ENCODE measurements at places on chromosomes 16 and 17.

DNA sequence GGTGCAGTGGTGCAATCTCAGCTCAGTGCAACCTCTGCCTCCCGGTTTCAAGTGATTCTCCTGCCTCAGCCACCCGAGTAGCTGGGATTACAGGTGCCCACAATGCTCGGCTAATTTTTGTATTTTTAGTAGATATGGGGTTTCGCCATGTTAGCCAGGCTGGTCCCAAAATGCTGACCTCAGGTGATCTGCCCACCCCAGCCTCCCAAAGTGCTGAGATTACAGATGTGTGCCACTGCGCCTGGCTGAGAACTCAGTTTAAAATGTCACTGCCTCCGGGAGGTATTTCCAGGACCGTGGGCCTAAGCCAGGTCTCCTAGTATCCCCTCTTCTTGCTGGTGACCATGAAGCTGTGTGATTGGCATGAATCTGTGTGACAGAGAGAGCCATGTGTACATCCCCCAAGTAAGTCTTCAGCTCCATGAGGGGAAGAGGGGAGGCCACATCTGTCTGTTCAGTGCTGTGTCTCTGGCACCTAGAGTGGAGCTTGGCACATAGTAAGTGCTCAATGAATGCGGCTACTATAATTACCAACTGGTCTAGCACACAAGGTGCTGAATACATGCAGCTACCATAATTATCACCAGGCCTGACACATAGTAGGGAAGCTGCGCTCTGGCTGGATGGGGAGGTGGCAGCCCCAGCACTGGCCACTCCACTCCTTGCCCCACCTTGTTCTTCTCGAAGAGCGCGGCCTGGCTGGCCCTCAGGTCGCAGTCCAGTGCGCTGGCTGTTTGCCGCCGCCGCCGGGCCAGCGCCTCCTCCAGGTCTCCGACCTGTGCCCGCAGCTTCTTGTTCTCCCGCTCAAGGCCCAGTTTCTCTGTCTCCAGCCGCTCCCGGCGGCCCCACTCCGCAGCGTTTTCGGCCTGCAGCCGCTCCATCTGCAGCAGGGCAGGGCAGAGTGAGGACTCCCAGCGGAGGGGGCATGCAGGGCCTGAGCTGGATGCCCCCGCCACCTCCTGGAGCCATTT is 18.7 kb downstream of the CCDC102A start:
- no peak for DNase-seq

DNA sequence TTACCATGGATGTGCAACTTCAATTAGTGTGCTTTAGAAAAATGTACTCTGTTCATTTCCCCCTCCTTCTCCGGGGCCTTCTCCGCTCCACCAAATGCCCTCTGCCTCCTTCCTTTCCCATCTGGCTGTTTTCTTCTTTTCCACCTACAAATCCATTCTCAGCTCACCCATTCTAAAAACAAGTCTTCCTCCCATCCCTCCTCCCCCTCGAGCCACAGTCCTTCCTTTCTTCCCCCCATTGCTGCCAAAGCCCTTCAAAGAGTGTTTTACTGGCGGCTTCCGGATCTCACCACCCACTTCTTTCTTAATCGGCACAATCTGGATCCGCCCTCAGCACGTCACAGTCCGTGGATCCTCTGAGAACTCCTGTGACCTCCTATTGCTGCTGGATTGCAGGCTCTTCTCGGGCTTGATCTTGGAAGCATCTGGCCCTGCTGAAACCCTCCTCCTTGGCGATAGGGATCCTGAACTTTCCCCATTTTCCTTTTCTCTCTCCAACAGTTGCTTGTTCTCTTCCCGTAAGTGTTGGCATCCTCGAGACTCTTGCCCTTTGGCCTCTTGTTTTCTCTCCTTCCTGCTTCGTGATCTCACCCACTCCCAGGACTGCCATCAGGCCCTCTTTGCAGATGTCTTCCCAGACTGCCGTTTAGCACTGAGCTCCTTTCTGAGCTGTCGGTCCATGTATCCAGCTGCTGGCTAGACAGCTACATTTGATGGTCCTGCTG is 36.0 kb upstream of the FBXO47 start:
- no peak for DNase-seq

- no peak for DNase-seq
Observed at GRCh38 chr17:16407911-16408588, 7.3 kb upstream of the TRPV2 start.

- no peak for DNase-seq
Observed at GRCh38 chr17:55661963-55662834, 60.5 kb downstream of the TMEM100 start.

DNA sequence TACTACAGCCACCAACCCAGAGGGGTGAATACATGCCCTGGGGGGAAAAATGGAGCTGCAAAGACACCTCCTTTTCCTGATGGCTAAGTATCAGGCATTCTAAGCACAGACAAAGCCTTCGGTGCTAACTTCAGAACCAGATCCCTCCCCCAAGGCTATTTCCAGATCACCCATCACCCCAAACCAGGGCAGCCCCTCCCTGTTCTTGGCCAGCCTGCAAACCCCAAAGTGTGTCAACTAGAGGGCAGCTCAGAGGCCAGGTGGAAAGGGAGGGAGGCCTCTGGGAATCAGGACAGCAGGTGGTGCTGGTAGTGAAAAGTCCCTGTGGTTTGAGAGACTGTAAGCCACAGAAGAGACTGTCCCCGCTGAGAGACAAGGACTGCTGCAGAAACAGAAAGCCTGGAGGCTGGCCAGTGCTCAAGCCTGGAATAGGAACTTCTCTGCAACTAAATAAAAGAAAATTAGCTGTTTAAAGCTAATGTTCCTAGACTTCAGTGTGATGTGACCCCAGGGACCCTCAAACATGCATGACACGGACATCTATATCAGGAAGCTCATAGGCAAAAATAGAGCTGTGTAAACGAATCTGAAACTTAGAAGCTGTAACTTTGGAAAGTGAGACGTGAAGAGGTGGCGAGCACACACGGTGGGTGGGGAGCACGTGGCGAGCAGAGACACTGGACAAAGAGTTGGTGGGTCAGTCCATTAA is 9.1 kb downstream of the TUBG1 start:
- DNase-seq = no peak

DNA sequence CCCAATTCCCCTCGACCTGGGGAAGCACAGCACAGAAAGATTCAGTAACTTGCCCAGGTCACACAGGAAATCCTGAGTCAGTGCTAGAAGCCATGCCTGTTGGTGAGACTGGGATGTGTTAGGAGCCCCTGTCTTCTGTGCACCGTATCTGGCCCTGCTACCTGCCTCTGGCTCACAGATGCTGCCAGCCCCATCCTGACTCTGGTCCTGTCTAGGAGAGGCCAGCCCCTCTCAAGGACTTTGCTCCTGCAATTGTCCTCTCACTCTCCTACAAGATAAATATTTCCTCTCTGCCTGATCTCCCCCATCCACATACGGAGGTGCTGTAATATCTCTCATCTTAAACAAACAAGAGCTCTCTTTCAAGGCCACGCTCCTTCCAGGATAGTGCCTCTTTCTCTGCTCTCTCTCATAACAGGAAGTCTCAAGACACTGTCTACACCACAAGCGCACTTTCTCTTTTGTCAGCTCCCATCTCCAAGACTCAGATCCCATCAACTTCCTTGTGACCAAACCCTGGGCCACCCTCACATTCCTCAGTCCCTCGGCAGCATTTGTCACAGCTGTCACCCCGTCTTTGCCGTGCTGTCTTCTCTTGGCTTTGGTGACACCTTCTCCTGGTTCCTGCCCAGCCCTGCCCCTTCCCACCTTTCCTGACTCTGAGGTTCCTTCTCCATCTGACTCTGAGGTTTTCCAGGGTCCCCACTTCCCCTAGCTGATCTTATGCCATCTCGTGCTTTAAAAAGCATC is 1.9 kb downstream of the SLC13A2 start:
- DNase-seq = no peak

DNA sequence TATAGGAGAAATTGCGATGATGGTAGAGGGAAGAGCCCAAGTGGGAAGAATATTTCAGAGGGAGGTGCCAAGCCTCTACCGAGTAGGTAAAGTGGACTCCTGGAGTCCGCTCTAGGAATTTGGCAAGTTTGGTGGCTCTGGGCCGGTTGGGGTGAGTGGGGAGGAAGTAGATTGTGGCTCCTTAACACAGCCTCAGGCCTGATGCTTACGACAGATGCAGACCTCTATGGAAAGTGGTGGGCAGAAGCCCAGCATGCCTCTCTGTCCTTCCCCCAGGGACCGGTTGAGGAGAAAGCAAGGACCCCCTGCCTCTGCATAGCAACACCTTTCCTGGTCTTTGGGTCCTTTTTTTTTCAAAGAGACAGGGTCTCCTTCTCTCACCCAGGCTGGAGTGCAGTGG is 55.9 kb upstream of the SIAH1 start:
- no peak for DNase-seq

DNA sequence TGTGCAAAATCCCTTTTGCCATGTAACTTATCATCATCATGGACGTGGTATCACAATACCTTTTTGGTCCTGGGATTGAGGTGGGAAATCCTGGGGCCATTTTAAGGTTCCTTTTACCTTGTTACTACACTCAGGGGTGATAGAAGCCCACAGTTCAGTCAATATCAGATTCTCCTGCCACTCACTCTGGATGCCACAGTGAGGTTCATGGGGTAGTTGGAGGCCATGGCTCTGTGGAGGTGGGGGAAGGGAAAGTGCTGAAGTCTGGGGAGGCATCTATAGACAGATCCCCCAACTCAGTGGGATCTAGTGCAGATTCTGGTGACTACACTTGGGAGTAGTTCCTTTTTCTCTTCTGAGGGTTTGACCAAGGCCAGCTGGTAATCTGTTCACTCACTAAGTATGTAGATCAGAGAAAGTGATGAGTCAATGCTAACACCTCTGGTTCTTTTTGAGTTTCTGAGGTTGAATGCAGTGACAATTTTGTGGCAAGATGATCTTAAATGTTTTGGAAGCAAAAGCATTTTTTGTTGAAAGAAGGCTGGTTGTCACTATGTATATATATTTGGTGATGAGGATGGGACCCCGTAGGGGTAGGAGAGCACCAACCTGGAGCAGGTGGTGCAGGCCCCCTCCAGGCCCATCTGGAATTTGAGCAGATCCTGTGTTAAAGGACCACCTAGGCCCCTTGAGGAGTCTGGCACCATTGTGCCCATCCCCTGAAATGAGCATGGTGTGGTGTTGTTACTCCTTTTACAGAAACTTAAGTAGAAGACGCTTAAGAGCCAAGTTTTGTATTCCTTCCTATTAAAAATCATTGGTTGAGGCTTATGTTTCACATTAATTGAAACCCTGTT is 18.8 kb upstream of the IRF8 start:
- no peak for DNase-seq

DNA sequence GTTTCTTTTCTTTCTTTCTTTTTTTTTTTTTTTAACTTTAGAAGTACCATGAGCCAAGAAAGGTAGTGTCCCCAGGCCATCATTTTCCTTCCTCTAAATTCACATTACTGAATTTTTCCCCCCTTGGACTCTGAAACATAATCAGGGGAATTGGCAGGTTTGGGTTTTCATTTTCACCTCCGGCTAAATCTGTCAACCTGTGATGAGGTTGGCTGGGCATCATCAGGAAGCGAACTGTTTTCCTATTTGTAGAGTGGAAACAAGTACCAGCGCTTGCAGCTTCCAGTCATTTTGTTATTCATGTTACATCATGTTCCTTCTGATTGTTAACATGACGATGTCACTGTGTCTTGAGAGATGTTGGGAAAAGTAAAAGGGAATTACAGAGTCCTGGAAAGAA is 641.9 kb upstream of the RBFOX1 start:
- DNase-seq = no peak

GRCh38 chr16:60930291-60930690 is 1105.9 kb downstream of the CDH8 start:
- DNase-seq = no peak

DNA sequence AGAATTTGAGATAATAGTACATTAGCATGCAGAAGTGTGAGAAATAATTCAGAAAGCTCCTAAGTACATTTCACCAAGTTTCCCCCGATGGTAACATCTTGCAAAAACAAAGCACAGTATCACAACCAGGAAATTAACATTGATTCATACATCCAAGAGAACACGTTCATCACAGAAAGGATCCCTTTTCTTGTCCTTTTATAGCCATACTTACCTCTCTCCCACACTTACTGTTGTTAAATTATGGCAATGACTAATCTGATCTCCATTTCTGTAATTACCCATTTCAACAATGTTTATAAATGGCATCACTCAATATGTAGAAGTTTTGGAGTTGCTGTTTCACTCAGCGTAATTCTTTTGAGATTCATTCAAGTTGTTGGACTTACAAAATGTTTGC is 1260.0 kb downstream of the CDH8 start:
- DNase-seq = no peak

DNA sequence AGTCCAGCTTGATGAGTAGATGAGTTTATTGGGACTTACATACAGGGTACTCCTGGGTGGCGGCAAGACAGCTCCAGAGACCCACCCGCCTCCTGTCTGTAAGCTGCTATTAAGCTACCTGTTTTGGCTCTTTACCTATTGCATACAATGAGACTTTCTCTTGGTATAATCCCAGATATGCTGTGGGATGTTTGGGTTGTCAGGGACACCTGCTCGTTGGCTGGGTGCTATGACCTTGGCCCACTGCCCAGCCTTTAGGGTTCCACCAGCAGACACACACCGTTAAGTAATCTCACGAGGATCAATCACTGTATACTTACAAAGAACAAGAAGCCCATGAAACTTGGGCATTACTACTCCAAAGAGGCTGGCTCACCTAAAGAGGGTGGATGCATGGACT is 116.4 kb downstream of the NPIPB5 start:
- no peak for DNase-seq

GRCh38 chr16:81604960-81605383 is 160.4 kb downstream of the CMIP start:
- no peak for DNase-seq

DNA sequence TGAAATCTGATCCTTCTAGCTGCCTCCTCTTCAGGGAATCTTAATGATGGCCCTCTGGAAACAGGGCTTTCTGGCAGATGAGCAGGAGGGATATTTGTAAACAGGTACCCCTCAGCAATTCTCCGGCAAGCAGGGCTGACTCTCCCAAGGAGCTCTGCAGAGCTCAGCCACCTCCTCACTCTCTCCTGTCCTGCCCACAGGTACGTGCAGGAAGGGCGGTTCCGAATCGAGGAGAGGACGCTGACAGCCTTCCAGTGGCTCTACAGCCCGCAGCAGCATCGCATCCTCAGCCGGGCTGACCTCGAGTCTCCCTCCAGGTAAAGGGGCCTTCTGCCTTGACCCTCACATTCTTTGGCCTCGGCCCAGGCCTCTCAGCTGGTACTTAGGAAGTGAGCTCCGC is 20.7 kb upstream of the CCDC92B start:
- DNase-seq = no peak

DNA sequence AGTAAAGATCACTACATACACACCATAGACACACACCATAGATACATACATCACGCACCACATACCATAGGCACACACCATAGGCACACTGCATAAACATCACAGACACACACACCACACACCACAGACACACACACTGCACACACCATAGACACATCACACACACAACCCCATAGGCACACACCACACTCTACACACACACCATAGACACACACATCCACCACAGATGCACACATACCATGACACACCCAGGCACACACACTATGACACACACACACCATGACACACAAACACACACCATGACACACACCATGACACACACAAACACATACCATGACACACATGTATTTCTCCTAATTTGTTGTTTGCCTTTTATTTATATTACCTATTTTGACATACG is 14.1 kb downstream of the TBC1D16 start:
- DNase-seq = no peak

- DNase-seq = no peak
Observed at GRCh38 chr17:32161506-32162365, 19.4 kb downstream of the RHOT1 start.

Measured in stimulated activated CD8-positive, alpha-beta memory T cell treated with anti-CD3 and anti-CD28 coated beads, Interleukin-4, amount 100 ng/mL, for 4 hours (primary cell).